Kidney tubule cell (primary cell): ENCODE measurements at places on chromosomes 6 and 20.
A peak's percentile ranks its signal among the peaks of the same experiment; 100 is the strongest.

- DNase-seq: no peak
Measured at GRCh38 chr20:24647713-24648112, 178.3 kb downstream of the SYNDIG1 start.

- DNase-seq: no peak
Measured at GRCh38 chr6:45420909-45421708, 43.4 kb upstream of the SUPT3H start.

GRCh38 chr6:110492584-110492983 is 16.2 kb upstream of the SLC22A16 start:
- peak; percentile 37 for DNase-seq

DNA sequence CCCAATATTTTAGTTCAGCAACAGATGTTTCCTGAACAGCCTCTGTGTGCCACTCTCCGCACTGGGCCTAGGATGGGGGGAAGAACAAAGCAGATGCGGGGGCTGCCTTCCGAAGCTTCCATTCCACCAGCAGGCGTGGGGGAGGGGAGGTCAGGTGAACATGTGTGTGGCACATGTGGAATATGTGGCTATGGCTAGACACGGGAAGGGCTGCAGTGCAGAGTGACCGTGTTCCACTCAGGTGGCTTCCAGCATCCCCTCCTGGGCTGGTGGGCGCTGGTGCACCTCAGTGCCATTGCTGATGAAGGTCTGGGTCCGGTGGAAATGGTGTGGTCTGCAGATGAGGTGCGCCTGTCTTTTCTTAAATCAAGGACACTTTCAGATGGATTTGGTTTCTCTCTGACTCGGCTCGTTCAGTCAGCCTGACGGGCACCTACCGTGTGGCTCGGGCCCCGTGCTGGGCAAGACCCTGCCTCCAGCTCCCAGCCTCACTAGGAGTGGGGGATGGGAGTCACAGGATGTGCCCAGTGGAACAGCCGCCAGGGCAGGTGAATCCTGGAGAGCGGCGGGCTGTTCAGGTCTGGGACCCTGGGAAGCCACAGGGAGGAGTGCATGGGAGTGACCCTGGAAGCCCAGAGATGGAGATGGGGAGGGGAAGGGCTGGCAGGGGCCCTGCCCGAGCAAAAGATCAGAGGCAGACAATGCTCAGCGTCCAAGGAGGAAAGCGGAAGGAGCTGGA is 111.0 kb downstream of the SYCP2 start:
- no peak for DNase-seq

DNA sequence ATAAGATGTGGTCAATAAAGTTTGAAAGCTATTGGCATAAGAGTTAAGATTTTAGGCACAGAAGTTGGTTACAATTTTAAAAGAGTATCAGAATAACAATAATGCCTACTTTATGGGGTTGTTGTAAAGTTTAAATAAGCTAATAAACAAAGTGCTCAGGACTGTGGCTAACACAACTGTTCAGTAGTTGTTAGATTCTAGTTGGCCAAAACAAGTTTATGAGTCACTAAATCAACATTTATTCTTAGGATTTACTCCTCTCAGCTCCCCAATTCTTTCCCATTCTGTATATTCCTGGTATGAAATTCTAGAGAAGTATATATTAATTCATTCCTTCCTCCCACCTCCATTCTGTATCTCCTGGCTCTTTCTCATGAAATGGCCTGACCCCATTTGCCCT is 14.5 kb downstream of the RMND1 start:
- no peak for DNase-seq

GRCh38 chr20:48405909-48406308 is 421.9 kb downstream of the PREX1 start:
- no peak for DNase-seq

DNA sequence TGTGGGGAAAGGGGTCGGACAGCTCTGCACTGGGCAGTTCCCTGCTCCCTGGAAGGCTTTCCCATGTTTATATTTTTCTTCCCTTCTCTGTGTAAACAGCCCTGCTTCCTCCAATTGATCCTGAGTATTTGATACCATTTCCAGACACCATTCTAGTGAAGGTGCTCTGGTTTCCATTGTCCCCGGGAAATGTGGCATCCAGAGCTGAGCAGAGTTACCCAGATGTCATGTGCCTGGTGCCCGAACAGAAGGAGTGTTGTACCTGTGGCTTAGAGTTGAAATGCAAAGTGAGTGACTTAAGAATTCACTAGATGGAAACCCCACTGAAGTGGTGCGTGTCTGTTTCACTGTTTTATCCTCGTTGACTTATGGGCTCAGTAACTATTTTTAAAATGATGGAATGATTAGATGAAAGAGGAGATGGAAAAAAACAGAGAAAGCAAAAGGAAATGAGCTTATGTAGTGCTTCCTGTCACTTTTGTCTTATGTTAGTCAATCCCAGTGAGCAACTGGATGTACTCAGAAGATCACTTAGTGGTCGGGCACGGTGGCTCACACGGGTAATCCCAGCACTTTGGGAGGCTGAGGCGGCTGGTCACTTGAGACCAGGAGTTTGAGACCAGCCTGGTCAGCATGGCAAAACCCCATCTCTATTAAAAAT is 83.8 kb downstream of the SASH1 start:
- no peak for DNase-seq

DNA sequence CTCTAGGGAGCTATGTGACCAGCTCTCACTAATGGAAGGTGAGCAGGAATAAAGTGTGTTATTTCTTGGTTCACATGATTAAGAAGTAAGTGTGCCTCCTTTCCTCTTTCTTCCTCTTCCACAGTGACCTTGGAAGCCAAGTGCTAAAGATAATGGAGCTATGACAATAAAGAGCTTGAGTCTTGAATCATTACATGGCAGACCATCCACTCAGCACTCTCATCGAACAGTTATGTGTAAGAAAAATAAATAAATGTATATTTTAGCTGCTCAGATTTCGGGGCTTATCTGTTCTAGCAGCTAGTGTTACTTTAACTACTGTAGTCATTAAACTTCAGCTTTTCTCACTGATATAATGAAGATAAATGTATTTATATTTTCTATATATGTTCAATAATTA is 72.9 kb downstream of the HDGFL1 start:
- DNase-seq: no peak

GRCh38 chr6:47235964-47236760 is 73.5 kb downstream of the TNFRSF21 start:
- no peak for DNase-seq

DNA sequence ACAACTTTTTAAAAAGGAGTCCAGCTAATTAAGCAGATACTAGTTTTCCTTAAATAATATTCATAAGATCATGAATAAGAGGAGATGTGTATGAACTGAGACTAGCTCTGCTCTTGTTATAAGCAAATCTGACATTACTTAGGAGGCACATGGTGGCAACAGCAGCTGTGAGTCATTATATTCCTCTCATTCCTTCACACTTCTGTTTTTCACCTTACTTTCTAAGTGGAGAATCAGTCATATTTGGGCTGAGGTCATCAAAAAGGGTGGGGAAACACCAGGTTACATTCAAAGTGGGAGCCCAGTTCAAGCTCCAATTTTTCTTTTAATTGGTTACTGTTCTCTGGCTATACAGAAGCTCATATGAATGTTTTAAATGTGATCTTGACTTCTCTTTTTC is 6.0 kb upstream of the RIPPLY2 start:
- peak; percentile 55 for DNase-seq

DNA sequence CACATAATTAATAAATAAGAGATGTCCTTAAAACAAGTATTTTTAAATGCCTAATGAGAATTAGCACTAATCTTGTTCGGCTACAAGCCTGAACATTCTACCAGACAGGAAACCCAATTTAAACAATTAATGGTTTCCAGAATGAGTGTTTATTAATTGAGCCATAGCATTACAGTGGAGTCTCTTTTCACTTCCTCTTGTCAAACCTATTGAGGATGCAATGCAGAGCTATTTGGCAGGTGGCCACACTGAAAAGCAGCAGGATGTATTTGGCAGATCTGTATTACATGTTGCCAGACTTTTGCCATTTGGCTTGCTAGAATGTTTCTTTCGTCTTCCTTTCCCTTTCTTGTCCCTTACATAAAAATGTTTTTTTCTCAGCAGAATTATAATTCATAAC is 475.2 kb upstream of the MARCKS start:
- peak; percentile 13 for DNase-seq

DNA sequence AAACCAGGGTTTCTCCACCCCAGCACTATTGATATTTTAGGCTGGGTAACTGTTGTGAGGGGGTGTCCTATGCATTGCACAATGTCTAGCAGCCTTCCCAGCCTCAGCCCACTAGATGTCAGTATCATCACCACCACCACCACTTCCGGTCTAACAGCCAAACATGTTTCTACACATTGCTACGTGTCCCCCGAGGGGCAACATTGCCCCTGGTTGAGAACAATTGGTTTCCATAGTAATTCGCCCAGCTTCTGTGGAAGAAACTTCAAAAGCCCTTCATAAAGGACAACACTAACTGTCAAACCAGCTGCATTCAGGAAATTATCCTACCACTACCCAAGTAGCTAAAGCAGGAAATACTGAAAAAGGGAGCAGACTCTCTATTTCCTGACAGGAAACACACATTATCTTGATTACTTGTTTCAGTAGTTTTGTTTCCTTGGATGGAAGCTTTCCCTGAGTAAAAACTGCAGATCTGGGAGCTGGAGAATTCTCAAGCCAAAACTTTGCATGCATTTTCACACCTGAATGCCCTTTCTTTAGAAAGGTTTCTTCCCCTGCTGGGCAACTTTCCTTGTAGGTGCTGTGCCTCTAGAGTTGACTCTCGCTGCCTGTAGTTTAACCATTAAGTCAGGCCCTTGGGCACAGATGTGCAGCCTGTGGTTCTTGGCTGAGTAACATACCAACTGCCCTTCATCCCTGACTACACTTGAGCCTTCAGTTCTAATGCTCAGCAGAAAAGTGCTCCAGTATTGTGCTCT is 23.6 kb downstream of the PKHD1 start:
- peak; percentile 88 for DNase-seq

- no peak for DNase-seq
Measured at GRCh38 chr20:17066902-17067301, 159.9 kb upstream of the PCSK2 start.

DNA sequence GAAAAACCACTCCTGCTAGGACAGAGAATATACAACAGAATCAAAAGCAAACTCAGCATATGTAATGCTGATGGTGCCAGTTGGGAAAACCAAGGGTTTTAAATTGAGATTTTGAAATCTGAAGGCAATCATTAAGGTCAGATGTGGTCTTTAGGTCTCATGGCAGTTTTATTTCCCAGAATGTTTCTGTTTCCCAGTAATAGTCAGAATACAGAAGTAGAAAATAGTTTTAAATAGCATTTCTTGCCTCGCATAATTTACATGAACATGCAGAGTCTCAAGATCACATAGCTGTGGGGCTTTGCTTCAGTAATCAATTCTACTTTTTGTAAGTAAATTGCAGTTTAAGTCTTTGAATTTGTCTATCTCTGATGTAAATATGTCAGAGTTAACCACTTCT is 58.1 kb downstream of the RNF144B start:
- DNase-seq: no peak

- DNase-seq: no peak
Measured at GRCh38 chr20:62802026-62802712, 2.5 kb upstream of the OGFR start.

DNA sequence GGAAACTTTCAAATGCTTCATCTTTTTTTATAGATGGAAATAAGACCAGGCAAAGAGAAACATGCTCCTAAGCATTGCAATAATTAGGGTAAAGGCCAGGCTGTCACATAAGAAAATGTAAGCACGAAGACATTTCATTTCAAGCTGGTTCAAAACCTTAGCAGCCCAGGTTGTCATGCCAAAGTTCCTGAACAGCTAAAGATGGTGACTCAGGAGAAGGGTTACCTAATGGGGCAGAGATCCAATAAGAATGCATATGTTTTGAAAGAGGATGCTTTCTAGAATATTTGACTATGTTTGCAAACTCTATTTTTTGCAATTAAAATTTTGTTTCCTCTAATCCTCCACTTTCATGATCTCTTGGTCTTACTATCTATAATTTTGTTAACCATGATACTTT is 65.6 kb upstream of the PHACTR2 start:
- DNase-seq: no peak

DNA sequence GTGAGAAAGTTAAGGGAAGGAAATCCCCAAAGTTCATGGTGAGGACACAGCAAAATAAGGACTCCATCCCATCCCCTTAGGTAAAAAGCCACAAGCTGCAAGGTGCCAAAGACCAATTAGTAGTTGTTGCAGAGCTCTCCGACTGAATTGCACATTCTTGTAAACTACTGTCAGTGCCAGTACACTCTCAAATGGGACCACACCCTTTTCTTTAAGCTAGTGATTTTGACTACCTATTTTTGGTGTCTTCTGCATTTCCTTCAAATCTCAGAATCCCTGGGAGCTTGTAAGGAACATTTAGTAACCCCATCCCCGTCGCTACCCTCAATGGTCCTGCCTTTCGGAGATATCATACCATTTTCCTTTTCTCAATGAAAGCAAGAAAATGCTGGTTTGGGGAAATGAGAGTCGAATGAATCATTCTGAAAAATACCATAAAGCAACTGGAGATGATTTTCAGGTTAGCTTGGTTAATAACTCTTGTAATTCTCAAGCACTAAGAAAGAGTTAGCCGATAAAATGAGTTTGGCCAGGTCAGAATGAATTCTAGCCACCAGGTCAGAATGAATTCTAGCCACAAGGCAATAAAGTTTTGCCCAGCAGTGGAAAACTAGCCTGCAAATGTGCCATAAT is 5.2 kb upstream of the HMGN3 start:
- no peak for DNase-seq

DNA sequence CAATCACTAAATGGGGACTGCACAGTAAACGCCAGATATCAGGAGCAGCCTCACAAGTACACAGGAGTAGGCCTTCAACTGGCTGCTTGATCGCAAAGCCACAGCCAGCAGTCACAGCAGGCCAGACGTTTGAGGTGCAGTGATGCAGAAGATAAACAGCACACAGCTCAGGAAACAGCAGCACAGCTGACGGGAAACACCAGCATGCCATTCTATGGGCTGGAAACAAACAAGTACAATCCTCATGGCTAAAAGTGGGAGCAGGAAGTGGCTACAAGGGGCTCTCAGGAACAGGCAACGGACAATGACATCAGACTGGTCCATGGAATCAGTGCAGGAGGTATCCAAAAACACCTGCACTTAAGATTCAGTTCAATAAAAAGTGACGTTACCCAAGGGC is 111.0 kb downstream of the DTNBP1 start:
- peak; percentile 69 for DNase-seq

- DNase-seq: peak; percentile 39
Measured at GRCh38 chr6:105593056-105593690, 190.3 kb upstream of the PREP start.

- no peak for DNase-seq
Measured at GRCh38 chr6:25337431-25337830, 58.3 kb downstream of the CARMIL1 start.

- no peak for DNase-seq
Measured at GRCh38 chr6:11039040-11039439, 5.1 kb downstream of the ELOVL2 start.

- DNase-seq: no peak
Measured at GRCh38 chr6:70956191-70956450, 739 bp downstream of the B3GAT2 start.

DNA sequence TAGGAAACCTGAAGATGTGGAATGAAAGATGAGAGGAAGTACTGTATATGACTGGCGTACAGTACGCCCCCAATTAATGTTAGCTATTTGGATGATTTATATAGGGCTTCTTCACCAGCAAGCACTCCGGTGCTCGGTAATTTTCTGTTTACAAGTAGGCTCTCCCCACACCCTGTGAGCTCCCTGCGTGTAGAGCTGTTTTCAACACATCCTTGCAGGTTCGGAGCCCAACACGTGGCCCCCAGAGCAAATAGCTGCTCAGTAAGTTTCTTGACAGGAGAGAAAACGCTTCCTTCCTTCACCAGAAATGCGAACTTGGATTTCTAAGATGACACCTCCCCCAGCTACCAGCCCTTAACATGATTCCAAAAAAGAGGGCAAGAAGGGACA is 1.2 kb upstream of the RAB22A start:
- DNase-seq: no peak
